A673 (cell line): ENCODE measurements at places on chromosomes 5 and 9.

DNA sequence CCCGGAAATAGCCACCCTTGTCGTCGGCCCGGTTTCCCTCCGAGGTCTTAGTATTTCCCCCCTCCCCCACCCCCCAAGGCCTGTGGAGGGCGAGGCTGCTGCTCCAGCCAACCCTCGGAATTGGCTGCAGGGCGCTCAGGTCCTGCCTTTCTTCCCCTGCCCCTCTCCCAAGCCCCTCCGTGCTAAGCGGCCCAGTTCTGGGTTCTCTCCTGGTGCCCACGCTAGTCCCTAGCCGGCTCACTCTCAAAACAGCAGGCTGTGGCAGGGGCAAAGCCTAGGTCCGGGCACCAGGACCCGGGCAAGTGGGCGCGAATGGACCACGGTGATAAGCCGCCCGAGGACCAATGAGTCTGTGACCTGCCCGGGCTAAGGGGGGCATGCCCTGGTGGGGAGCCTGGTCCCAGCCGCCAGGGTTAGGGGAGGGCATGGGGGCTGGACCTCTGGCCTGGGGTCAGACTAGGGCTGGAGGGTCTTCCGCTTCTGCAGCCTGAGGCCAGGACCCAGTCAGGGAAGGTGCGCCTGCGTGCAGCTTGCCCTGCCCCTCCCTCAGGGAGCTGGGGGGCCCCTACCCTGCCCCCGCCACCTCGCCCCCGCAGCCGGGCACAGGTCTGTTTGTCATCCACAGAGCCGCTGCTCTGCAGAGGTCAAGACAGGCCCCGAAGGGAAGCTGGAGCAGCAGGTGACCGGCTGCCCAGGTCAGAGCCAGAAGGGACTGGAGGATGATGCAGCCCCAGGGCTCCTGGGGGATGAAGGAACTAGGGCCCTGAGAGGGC lies 5.0 kb upstream of the IRX4 start:
- no peak for DNase-seq

- no peak for DNase-seq
These were observed 249.9 kb downstream of the ARRDC3 start for GRCh38 chr5:91133183-91133582.

GRCh38 chr9:77453825-77454647 lies 194.1 kb downstream of the GNA14 start:
- no peak for DNase-seq

DNA sequence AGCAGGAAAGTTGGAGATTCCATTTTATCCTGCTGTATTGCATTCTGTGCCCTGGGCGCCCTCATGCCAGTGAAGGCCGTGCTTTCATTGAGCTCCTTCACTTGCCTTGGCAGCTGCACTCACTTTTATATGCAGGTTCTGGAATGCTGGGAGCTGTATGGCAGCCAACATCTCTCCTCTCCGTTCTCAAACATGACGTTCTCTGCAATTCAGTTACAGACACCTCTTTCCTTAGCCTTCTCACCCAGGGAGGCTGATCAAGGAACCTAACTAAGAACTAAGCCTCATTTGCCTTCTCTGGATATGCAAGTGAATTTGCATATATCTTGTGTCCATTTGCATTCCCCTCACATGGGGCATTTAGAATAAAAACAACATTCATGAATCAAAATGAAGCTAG lies 29.4 kb upstream of the PURA start:
- DNase-seq, result no peak
